Fibroblast of skin of back (primary cell): ENCODE measurements at places on chromosomes 5 and 9.

GRCh38 chr9:97366889-97367288 is 45.0 kb upstream of the TDRD7 start:
- no peak for DNase-seq

- DNase-seq, result peak; percentile 74
Measured at GRCh38 chr5:39716532-39717028, 291.8 kb upstream of the DAB2 start.

DNA sequence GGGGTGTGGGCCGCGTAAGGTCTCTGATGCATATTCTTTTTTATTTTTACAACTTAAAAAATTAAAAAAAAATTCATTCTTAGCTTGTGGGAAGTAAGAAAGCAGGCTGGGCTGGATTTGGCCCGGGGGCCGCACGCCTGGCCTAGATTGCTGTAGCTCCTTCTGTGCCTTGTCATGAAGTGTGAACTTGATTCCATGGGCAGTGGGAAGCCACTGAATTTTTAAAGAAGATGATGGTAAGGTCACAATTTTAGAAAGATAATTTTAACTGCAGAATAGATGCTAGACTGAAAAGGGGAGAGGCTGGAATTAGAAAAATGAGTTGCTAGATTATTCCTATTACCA is 56.1 kb downstream of the EHMT1 start:
- no peak for DNase-seq

GRCh38 chr5:141330299-141331080 is at the start of gene PCDHGA1:
Gene PCDHGA1 (plus strand): TSS chr5:141330514.
- DNase-seq, result peak; percentile 43

DNA sequence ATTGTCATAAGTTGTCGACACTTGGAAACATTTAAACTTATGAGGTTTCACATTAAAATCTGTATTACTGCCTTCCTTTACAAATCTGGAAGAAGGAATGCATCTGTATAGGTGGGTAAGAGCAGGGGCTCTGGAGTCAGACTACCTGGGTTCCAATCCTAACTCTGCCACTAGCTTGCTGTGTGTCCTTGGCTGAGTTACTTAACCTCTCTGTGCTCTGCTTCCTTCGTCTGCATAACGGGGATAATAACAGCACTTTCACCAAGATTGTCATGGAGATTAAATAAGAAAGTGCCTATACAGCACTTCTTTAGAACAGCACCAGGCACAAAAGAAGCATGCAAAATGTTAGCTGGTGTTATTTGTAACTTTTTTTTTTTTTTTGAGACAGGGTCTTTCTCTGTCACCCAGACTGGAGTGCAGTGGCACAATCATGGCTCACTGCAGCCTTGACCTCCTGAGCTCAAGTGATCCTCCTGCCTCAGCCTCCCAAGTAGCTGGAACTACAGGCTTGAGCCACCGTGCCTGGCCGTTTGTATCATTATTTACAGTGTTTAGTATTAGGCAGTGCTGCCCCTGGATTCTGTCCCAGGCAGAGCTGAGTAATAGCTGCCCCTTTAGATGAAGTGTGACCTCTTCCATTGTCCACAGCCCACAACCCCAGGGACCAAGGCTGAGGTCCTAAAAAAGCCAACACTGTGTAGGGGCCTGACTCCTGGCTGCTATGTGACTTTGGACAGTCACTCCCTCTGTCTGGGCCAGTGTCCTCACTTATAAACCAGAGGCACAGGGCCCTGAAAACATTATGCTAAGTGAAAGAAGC is 25.4 kb upstream of the TTLL11 start:
- no peak for DNase-seq

GRCh38 chr5:68714810-68715209 is 379.0 kb upstream of the SLC30A5 start:
- DNase-seq, result no peak

GRCh38 chr9:136521537-136521936 is 24.3 kb downstream of the NOTCH1 start:
- DNase-seq, result no peak

DNA sequence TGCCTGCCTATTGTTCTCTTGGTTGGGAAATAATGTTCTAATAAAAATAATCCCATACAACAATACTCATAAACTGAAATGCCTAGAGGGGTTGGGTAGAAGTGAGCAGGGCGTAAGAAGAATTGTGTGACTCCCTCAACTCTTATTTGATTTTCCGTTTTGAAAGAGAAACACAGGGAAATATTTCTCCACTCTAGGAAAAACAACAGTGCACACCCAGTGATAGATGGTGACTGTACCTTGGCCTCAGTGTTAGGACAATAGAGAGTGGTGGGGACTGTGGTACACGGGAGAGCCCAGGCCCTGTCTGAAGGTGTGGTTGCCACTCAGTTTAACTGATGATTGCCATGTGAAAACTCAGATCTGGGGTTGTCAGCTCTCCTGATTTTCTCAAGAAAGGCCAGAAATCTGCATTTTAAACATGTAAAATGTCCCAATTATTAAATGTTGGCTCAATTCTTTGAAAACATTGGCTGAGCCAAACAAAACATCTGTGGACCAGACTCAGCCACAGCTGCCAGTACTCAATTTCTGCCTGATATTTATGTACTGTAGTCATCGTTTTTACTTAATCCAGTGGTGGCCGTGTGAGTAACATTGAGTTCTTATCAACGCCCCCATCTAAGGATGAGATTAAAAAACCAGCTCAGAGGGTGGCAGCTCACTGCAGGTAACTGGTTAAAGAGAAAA is 103.8 kb upstream of the ZNF618 start:
- DNase-seq, result peak; percentile 84

DNA sequence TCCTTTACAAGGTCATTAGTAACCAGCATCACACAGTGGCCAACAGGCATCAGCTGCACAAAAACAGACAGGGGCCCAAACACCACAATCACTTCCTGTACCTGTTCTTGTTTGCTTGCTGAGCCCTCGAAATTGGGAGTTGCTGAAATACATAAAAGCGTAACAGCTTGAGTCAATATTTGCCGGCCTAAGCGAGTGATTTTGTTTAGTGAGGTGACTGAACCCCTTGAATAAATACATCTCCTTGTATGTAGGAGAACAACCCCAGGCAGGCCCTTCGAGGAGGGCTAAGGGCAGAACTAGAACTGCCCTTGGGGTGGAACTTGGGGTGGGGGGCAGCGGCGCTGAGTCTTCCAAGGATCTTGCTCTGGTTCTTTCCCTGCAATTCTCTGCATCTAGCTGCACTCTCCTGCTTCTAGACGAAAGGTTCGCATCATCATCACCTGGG is 502.5 kb downstream of the RASEF start:
- DNase-seq, result no peak

DNA sequence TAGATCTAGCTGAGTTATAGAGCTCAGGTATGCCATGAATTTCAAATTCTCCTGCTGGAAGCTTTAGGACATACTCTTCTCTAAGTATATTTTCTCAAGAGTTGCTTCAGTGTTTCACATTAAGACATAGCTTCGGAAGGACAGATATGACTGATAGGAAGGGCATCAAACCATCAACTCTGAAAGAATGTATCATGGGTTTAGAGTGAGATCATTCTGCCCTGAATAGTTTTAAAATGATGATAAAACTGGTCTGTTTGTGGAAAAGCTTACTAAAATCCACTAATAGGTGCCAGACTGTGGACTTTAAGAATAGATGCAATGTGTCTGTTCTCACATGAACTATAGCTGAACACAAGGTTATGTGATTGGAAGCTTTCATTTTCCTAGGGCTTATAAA is 8.4 kb downstream of the SPEF2 start:
- DNase-seq, result peak; percentile 44

DNA sequence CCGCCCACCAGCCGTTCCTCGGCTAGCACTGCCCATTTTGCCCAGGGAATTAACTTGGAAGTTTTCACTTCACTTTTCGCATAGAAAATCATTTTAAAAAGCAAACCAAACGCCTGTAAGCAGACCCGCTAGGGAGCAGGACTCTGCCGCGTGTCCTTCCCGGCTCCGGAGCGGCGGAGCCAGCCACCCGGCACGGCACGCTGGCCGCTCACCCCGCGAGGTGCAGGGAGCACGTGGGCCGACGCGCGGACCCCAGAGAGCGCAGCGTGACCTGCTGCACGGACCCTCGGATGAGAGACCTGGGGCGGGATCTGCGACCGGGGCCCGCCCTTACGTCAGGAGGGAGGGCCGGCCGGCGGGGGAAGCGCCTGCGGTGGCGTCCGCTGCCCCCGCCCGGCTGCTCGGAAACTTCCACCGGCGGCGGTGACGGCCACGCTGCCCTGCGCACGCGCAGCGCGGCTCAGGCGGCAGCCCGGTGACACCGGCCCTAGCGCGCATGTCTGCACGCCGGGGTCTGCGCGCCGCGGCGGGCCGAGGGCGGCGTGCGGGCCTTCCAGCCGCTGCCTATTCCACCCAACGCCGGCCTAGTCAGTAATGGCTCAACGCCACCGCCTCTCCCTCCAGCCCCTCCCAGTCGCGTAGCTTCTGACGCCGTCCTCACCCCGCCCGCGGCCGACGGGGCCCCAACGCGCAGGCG is 507 bp upstream of the TENT4A start:
- DNase-seq, result peak; percentile 95

- DNase-seq, result no peak
Measured at GRCh38 chr9:108905494-108905893, 28.4 kb downstream of the ELP1 start.

DNA sequence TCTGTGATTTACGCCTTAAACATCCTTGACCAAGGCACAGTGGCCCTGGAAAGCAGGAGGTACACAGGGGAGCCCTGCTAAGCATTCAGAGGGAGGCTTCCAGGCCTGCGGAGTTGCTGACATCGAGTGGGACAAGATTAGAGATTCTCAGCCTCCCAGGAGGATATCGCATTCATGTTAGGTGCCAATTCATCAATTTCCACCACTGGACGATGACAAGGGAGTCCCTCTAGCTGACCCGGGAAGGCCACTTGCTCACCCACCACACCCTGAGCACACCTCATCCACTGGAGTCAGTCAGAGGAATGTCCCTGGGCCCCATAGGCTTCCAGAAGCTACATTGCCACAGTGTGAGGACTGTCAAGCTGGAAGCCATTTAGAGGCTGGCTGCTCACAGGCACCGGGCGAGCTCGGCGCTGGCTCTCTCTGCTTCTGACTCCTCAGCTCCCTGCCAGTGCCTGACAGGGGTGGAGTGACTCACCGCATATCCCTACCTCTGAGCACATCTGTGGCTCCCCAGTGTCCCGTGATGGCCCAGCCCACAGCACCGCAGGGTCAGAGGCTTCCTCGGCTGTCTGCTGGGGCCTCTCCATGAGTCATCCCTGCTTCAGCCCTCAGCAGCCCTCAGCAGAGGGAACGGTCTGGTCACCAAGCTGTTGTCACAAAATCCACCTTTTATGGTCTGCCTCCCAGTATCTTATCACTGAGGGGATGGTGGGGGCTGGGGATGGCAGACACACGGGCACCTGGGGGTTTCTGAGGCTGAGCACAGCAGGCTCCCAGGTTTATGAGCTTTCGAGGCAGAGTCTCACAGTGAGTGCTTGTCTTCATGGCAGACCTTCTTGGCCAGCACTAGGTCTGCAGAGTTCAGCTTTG is 117.5 kb downstream of the ZNF608 start:
- peak; percentile 97 for DNase-seq

DNA sequence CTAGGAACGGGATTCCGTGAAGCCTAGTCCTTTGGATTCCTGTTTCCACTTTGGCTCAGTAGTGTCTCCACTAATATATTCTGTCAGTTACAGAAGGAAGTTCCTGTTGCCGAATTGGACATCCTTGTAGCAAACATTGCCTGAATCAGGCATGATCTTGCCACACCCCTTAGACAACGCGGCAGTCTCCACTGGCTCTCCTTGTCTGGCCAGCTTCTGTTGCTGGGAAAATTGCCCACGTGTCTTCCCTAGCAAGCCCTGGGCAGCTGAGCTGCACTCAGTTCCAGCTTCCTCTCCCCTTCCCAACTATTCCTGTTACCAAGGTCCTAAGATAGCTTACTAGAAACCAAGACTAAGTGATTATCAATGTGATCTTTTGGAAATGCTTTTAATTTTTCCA is 316.6 kb upstream of the RIOK2 start:
- DNase-seq, result no peak

DNA sequence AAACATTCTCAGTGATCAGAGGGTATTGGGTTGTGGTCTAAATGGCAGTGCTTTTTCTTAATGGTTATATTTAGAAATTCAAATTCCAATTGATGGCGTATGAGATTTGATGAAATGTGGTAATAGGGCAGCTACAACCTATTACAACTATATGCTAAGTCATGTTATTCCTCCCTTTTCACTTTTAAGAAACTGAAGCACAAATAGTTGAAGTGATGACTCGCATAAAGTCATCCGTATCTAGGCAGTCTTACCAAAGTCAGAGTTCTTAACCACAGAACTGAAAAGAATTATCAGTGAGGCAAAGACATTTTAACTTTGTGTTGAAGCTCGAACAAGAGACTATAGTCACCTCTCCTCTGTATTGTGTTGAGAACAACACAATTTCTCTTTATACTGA is 28.2 kb downstream of the C9orf152 start:
- peak; percentile 89 for DNase-seq

DNA sequence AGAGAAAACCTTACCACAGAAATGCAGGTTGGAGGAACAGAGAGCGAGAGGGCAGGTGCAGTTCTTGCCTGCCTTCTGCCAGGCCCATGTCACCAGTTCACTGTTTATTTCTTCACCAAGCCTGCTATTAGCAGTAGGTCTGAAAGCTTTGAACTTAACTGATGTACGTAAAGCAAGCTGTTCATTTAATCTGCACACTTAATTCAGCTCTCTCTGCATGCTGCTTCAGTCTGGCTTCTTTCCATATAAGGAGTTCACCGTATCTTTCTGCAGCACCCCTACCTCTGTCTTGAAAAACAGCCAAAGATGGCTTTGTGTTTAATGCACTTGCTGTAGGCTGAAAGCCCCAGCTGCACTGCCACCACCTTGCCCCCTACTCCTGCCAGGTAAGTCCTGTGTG is 205.1 kb downstream of the RAB3C start:
- no peak for DNase-seq
